ENCODE measurements at places on chromosomes 1 and 21.

DNA sequence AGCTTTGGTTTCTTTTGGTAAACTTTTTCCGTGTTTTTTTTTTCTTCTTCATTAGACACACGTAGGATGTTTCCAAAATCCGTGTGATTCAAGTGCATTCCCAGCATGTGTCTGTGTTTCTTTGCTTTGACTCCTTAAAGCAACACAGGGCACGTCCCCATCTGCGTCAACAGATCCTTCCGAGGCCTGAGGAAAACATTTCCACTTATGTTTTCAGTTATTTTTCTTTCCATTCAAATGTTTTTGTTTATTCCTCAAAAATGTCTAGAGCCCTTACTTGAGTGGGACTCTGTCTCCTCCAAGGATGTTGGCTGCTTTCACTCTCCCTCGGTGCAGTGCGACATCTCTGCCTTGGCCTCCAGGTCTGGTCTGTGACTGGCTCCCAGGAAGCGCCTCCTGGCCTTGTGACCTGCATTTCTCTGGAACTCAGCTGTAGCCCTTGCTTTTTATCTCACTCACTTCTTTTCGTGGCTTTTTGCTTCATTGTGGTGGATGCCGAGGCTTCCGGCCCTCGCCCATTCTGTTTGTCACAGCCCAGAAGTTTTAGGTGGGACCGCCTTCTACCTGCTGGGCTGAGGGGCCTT lies 31.3 kb upstream of the SLC19A1 start:
- DNase-seq = no peak

DNA sequence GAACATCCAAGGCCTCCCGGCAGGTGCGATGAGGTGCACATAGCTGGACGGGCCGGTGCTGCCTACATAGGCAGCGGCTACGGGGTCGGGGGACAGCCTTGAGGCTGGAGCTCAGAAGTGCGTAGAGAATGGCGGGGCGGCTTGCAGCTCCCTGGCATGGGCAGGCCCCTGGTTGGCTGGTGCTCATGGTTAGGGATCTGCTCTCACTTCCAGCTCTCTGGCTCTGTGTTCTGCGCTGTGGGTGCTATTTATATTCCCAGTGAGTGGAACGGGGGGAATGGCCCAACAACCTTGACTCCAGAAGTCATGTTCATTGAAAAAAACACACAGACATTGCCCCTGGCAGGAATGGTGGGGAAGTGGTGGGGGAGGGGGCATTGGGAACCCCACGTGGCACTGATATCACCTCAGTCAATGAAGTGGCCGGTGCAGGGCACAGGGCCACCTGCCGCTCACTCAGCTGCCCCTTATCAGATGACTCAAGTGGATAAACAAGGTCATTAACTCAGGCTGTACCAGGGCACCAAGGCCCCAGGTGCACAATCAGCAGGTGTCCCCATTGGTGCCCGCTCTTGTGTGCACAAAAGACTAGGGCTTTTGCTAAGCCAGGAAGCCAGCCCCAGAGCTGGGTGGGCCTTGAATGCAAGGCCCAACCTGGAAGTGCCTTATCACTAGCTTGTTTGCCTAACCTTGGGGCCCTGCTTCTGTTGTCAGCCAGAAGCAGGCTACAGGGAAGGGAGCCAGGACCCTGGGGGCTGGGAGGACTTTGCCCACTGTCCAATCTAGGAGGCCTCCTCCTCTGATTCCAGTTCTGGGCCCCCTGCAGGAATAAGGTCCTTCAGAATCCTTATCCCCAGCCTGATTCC lies at the start of gene NR0B2:
TSS of gene NR0B2 (minus strand) at position 222 of the 866 bp plus-strand sequence. CDS start at position 187, 35 bp downstream.
- no peak for DNase-seq

DNA sequence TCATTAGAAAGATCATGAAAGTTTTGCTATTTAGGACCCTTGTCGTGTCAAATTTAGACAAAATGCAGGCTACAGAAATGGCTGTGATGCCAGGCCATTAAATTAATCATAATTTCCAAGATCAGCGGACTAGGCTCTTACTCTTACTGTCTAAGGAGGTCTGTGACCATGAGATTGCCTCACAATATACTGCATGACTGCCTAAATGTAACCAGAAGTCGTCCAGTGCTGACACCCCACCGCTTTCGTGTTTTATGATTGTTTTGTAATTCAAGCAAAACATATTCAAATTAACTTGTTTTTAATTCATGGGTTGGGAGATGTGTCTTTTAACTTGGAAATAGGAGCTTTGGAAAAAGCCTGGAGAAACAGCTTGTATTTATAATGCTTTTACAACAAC lies 947.5 kb downstream of the BRINP3 start:
- no peak for DNase-seq

DNA sequence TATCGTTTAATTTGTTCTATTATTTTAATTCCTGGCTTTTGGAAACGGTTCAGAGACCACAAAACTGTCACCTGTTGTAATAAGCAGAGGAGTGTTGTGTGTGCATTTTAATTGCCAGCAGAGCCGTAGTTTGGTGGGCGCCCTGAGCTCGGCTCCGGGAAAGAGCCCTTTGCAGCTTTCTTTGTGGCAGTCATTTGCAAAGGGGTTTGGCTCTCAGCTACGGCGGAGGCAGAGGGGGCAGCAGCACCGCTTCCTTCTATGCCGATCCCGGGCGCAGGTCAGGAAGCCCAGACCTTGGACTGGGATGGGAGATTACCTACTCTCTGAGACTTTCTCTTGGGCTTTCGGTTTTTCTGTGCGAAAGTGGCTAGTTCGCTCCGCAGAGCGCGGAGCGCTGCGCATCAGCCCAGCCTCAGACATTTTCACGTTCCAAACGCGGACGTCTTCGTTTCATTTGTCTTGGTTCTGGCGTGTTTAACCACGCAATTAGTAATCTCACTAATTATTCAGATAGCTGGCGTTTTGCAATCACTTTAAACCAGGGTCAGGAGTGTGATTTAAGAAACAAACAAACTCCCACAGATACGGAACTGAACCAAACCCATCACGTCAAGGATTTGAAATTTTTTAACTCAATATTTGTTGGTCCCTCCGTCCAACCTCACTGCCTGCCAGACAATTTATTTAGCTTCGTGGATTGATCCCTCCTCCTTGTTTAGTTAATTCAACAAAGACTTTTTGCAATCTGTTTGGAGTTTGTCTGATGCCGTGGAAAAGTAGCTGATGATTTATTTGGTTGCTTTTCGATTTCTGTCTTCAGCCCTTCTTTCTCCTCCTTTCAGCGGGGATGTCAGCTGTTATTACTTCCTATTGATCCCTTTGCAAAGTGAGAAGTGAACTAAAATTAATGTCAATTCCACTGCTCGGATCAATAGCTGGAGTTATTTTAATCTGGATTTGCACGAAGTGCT lies 3.9 kb downstream of the RNF220 start:
- no peak for DNase-seq

DNA sequence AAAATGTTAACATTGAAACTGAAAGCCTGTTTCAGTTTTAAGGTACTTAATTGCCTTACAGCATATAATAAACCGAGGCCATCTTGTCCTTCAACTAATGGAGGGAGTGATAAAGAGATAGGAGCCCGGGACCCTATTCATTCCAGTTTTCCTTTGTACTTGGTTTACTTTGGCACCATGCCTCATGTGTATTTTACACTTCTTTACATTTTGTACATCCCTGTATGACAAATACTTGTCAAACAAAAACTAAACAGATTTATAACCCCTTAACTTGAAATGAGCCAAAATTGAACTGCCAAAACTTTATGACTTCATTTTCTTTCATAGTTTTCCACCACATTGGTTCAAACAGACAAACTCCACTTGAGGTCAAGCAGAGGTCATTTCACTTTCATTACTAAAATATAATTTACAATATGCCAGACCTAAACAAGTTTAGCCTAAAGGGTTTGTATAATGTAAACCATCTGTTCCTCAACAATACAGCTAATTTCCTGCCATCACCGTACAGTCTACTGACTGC lies 30.9 kb upstream of the UBE2U start:
- DNase-seq = no peak

DNA sequence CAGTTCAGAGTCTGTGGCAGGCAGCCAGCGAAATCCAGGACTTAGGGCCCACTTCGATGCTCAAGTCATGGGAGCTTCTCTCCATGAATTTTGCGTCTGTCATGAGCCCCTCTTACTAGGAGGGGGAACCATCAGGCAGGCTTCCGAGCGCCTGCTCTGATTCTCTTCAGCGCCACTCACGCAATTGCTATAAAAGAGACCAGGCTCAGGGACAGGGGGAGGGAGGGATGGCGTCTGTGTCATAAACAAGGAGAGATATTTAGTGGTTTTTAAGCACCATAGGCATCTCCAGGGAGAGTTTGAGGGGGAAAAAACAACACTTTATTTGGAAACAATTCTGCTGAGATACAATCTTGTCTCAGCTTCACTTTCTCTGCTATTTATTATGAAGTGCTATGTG lies 60.6 kb downstream of the NAV1 start:
- no peak for DNase-seq

GRCh38 chr1:187038784-187039183 lies 210.0 kb downstream of the PLA2G4A start:
- DNase-seq = no peak

- DNase-seq = no peak
Observed at GRCh38 chr1:201970334-201971159, 11.9 kb upstream of the RNPEP start.

GRCh38 chr1:227370533-227371254 lies 52.4 kb upstream of the CDC42BPA start:
- no peak for DNase-seq

DNA sequence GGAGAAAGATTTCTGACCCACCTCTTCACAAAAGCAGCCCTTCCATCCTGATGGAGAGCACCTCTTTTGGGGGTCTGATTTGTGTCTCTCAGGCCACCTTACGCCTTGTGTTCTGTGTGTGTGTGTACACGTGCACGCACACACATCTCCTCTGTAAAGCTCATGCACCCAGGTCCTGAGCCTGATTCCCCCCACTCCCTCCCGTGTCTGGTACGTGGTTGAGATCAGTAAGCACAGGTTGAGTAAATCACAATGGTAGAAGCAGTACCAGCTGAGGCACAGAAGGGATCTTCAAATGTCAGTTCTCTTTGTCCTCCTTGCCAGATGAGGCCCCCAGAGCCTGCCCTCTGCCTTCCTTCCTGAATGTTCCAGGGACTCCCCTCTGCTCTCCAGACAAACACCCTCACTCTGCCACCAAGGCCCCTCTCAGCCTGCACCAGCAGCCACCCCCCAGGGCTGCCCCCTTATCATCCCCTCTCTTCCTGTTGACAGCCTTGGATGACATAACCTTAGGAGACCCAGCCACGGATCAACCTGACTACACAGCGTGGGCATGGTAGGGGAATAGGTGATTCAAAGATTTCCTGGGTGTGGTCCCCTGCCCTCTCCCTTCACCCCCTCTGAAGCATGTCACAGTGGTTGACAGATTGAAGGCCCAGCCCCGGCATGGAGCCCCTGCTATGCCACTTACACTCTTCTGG lies 112.8 kb downstream of the HIVEP3 start:
- no peak for DNase-seq

GRCh38 chr1:166978821-166979220 lies 3.5 kb upstream of the ILDR2 start:
- DNase-seq = no peak
